C1 segment of cervical spinal cord (tissue), 14 donors: ENCODE measurements at places on chromosomes 12 and 14.

GRCh38 chr12:91432089-91432488, 249.5 kb upstream of the DCN start:
- no peak for DNase-seq

- DNase-seq, result no peak
Measured at GRCh38 chr14:101992708-101993107, 28.3 kb downstream of the DYNC1H1 start.

GRCh38 chr12:62860020-62860419, 74.9 kb downstream of the PPM1H start:
- no peak for DNase-seq

GRCh38 chr12:61857968-61858367, 402.2 kb upstream of the USP15 start:
- DNase-seq, result no peak

DNA sequence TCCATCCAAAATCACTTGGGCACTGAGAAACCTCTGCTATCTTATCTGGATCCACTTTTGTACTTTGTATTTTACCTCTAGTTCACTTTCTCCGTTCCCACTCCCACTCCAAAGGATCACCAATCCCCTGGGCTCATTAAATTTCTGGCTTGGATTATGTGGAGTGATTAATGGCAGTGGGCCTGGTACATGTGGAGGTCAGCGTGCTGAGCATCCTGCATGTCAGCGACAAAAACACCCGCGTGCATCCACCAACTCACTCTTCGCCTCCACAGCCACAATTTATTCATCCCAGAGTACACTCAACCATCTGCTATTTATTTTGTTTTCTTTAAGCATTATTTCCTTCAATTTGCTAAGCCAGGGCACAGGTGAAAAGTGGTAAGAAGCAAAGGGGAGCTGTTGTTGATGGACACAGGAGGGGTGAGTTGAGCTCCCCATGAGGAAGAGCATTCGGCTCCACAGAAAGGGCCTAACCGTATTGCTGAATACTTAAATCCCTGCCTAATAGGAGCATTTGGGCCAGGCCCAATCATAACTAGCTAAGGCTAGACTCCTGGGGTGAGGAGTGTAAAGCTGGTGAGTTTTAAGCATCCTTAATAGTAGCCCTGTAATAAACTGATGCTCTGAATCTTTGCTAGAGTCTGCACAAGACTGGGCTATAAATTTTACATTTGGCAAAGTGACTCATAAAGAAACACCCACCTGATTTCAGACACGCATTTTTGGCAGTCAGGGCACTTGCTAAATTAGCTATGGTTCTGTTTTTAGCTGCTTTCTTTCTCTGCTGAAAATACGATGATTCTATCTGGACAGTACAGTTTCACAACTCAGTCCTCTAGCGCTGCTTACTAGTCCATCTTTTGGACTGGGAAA, 137.8 kb downstream of the SLC25A21 start:
- no peak for DNase-seq

DNA sequence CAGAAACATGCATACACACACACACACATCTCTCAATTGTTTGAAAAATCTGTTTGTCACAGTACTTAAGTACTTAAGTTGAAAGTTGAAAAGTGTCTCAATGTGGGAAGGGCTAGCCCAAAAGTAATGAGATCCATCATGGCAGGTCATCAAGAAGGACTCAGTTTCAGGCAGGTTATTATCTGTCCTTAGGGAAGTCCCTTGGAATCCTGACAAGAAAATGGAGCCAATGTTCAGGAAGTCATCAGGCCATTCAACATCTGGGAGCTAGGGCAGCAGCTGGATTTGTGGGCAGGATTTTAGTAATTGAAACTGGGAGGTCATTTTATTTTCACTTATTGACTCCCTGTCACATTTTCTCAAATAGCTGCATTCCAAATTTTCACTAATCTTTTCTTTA, 56.0 kb downstream of the MSRB3 start:
- no peak for DNase-seq

DNA sequence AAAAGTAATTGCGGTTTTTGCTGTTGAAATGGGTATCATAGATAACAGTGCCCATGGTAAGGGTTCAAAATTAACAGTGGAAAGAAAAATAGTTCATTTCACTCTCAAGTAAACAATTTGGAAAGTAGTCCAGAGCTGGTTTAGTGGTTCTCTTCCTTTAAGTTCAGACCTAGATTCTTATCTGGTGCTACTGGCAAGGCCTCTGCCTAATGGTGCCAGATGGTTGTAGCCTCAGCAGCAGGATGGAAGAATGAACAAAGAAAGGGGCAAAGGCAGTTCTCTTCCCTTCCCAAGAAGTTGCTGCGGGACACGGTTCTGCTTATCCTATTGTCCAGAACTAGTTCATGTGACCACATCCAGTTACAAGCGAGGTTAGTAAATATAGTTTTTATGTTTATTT, 10.5 kb downstream of the ARG2 start:
- no peak for DNase-seq

DNA sequence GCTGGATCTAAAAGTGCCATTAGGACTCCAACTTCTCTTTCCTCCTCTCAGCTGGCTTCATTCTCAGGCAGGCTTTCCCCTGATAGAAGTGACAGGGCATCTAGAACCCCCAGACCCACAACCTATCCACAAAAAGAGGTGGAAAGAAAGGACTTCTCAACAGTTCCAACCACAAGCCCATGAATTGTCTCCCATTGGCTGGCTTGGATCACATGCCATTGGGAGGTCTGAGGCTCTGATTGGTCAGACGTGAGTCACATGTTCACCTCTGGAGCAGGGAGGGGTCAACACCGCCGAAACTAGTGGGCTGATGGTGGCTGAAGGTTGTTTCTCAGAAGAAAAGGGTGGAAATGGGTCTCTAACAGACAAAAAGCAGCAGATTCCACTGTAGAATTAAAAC, 47.2 kb downstream of the DRAM1 start:
- no peak for DNase-seq
